ENCODE measurements at places on chromosomes 7 and 10. TPM values are rescaled to one million over a fixed set of nuclear protein-coding genes. Genes with fewer than 3 reads are reported as not detected.

CPXM2 gene
- total RNA-seq: 2.5 TPM

CALN1 gene
- total RNA-seq: not detected

MEOX2 gene
- 17.2 TPM for total RNA-seq

GPER1 gene
- total RNA-seq: 7.8 TPM

TAS2R3 gene
- 2.7 TPM for total RNA-seq

CCDC7 gene
- 18.8 TPM for total RNA-seq

TEX36 gene
- total RNA-seq: not detected

ADCY1 gene
- 1.6 TPM for total RNA-seq

HOGA1 gene
- total RNA-seq: 0.39 TPM

GCK gene
- total RNA-seq: 0.17 TPM

AKR1D1 gene
- total RNA-seq: not detected

UNC5B gene
- 27.7 TPM for total RNA-seq

All from upper lobe of left lung (tissue), 6 donors.